Thyroid gland (tissue), 4 donors: ENCODE measurements at places on chromosomes 13 and 19.
A peak's percentile ranks its signal among the peaks of the same experiment; 100 is the strongest.

DNA sequence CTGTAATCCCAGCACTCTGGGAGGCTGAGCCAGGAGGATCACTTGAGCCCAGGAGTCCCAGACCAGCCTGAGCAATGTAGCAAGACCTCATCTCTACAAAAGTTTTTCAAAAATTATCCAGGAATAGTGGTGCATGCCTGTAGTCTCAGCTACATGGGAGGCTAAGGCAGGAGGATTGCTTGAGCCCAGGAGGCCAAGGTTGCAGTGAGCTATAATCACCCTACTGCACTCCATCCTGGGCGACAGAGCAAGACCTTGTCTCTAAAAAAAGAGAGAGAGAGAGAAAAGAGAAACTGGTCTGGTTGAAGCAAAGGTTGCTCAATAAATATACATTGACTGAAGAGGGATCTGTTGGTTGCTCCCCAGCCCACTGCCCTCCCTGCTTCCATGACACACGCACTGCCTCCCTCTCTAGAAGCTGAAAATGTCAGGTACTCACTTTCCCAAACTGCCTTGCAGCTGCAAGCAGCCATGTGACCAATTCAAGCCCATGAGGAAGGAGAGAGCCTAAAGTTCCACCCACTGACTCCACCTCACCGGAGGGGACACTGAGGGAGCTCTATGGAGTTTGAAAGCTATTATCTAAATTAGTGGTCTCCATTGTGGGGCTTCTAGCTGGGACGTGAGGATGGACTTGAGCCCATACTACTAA, 14.0 kb downstream of the CEACAM16 start:
- no peak for DNase-seq

DNA sequence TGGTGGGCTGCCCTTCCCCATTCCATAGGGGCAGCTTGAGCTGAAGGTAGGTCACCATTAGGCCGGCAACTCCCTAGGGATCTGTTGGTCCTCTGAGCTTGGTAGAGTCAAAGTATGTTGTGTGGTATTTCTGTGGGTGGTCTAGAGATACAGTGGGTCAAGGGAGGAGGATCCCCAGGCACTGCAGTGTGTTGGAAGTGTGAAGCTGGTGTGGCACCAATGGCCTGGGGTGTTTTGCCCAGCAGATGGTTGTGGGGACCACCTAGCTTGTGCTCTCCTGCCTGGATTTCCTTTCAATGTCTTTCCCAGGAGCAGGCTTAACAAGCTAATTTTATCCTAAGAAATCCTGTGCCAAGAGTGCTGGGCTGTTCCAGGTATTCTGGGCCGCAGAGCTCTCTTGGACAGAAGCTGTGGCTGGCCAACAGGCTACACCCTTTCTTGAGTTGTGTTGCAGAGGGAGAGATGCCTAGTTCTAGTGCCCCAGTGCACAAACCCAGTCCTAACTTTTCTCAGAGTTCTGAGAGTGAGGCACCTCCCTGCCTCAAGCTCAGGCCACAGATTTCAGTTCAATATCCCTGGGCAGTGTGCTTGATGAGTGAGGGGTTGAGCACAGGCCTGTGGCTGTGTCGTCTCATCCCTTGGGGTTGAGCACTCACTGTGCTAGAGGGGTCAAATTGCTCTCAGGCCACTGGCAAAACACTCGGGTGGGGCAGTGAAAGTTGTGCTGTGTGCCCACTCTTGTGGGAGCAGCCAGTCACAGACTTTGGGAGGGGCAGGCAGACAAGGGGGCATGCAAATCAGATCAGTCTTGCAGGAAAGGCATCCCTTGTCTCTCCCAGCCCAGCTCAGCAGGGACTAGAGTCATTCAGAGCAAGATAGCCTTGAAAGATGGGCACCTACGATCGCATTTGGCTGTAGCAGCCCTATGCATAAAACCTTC, 1806.1 kb upstream of the MIR17HG start:
- no peak for DNase-seq

DNA sequence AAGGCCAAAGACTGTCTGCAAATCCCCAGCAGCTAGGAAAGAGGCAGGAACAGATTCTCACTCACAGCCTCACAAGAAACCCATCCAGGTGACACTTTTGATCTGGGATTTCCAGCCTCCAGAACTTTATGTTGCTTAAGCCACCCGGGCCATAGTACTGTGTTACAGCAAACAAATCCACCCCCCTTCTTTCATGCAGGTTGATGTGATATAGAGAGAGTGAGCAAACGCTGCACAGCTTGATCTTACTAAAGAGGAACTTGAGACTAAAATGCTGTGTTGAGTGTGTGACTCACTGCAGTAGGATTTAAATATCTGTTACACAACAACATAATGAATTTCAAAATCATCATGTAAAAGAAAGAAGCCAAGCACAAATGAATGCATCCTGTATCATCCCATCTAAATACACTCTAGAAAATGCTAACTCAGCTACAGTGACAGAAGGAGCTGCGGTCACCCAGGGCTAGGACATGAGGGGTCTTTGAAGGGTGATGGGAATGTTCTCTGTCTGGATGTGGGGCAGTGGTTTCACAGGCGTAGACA, 32.2 kb downstream of the RCBTB2 start:
- DNase-seq = no peak

DNA sequence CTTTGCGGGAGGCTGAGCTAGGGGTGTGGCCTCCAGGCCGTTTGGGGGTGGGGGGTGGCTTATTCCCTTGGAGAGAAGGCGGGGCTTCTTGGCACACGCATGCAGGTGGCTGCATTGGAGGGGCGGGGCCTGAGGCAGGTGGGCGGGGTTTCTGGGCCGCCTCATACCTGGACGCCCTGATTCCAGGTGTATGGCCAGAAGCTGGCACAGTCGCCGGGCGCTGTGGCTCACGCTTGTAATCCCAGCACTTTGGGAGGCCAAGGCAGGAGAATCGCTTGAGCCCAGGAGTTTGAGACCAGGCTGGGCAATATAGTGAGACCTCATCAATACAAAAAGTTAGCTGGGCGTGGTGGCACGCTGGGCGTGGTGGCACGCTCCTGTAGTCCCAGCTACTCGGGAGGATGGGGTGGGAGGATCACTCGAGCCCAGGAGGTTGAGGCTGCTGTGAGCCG, 7.8 kb downstream of the ABCA7 start:
- no peak for DNase-seq

DNA sequence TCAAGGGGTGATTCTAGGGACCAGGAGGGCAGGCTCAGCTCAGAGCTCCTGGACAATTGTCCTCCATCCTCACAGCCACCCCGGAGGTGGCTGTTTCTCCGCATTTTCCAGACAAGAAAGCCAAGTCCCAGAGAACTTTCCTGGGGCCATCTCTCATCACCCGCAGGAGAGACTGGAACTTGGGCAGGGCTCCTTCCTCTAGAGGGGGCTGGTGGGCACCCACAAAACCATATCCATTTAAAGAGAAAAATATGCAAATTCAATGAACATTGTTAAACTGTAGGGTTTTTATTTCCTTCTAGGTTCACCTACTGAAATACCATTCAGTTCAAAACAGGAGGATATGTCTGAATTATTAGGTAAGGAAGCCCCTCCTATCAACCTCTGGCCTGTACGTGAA, 16.6 kb downstream of the SPACA7 start:
- no peak for DNase-seq

GRCh38 chr13:73934215-73934641, 200.0 kb downstream of the KLF12 start:
- DNase-seq = no peak

DNA sequence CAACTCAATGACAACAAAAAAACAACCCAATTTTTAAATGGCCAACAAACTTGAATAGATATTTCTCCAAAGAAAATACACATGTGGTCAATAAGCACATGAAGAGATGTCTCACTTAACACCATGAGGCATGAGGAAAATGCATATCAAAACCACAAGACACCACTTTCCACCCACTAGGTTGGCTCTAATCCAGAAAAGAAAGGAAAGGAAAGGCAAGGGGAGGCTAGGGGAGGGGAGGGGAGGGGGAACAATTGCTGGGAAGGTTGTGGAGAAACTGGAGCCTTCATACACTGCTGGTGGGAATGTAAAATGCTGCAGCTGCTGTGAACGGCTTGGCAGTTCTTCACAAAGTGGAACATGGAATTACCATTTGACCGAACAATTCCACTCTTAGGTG, 854.3 kb downstream of the UQCRFS1 start:
- no peak for DNase-seq

DNA sequence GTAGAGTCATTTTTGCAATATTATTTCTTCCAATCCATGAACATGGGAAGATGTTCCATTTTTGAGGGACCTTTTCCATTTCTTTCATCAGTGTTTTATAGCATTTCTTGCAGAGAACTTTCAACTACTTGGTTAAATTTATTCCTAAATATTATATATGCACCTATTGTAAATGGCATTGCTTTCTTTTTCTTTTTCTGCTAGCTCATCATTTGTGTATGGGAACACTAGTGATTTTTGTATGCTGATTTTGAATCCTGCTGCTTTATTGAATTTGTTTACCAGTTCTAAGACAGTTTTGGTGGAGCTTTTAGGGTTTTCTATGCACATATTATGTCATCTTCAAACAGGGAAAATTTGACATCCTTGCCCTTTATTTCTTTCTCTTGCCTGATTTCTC, 7.2 kb upstream of the CYP4F2 start:
- no peak for DNase-seq

- no peak for DNase-seq
These were observed 270.8 kb downstream of the SPRY2 start for GRCh38 chr13:80070024-80070703.

DNA sequence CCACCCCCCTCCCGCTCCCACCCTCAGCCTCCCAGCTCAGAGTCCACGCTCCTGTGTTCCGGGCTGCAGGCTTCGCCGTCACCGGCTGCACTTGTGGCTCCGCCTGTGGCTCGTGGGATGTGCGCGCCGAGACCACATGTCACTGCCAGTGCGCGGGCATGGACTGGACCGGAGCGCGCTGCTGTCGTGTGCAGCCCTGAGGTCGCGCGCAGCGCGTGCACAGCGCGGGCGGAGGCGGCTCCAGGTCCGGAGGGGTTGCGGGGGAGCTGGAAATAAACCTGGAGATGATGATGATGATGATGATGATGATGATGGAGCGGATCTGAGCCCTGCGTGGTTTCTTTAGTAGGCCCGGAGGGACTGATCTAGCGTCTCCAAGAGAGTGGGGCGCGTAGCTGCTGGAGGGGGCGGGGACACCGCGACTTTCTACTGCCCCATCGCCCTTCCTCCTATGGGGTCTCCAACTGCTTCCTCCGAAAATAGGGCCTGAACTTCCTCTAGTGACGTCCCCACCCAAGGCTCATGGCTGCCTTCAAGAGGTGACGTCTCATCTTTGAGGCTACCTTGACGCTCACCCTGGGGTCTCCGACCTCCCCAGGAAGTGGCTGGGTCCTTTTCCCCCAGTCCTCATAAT, 1.4 kb downstream of the RETN start:
- DNase-seq = no peak

DNA sequence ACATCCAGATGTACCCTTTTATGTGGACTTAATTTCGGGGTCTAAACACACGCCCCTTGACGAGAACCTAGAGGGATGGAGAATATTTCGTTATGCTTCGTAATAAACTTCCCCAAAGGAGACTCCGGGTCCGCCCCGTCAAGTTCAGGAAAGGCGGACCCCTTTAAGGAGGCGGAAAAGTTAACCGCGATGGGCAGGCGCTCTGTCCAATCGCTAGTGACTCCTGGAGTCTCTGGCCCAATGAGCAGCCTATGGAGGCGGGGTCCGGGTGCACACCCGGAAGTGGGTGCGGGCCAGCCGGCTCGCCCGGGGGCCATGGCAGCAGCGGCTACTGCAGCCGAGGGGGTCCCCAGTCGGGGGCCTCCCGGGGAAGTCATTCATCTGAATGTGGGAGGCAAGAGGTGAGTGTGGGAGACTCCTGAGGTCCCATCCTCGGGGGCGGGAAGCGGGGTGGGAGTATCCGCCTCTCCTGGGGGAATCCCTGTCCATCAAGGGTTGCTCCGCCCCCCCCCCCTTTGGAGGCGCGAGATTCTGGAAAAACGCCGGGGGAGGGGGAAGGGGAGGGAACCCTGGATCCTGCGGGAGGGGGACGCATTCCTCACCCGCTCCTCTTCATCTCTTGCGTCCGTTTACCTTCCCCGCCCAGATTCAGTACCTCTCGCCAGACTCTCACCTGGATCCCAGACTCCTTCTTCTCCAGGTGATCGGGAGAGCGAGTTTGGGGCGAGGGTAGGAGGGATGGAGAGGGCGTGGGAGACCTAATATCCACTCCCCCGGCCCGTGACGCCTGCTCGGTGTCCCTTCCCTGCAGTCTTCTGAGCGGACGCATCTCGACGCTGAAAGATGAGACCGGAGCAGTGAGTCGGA, at the start of gene SHKBP1:
Gene SHKBP1, plus strand, starts transcription at position 289 of the 867 bp plus-strand sequence. Its CDS starts 27 bp downstream, at position 316.
- DNase-seq = peak; percentile 94

GRCh38 chr19:18282021-18282787, 782 bp upstream of the JUND start:
- peak; percentile 51 for DNase-seq

DNA sequence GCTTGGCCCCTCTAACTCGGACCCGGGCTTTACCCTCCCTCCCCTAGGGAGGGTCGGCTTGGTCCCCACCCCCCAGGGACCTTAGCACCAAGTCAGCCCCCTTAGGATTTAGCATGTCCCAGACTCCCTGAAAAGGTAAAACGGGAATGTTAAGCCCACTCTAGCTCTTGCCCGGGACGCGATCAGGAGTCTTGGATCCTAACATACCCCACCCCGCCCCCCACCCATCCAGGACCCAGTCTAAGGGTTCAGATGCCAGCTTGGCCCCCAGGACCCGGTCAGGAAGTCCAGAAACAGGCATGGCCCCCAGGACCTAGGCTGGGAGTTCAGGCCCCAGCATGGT, 437 bp downstream of the EPOR start:
- no peak for DNase-seq

DNA sequence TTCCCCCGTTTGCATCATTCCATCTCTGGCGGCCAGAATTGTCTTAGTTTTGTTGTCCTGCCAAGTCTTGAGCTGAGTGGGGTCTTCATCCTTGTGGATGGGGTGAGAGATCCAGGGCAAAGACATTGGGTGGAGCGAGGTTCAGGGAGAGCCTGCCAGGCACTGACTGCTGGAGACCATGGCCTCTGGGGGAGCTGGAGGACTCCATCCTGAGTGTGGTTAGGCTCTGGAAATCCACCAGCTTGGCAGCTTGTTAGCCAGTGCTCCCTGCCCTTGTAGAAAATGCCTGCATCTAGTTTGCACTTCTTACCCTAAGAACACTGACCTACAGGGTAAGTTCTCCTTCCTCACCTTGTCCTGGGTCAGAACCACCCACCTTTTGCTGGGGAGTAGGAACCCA, 97.2 kb upstream of the ZNF536 start:
- DNase-seq = no peak

- no peak for DNase-seq
These were observed 20.1 kb upstream of the N4BP2L1 start for GRCh38 chr13:32447894-32448623.

GRCh38 chr13:90773681-90774080, 573.8 kb upstream of the MIR17HG start:
- no peak for DNase-seq
